ENCODE measurements at places on chromosomes 1 and 21.

DNA sequence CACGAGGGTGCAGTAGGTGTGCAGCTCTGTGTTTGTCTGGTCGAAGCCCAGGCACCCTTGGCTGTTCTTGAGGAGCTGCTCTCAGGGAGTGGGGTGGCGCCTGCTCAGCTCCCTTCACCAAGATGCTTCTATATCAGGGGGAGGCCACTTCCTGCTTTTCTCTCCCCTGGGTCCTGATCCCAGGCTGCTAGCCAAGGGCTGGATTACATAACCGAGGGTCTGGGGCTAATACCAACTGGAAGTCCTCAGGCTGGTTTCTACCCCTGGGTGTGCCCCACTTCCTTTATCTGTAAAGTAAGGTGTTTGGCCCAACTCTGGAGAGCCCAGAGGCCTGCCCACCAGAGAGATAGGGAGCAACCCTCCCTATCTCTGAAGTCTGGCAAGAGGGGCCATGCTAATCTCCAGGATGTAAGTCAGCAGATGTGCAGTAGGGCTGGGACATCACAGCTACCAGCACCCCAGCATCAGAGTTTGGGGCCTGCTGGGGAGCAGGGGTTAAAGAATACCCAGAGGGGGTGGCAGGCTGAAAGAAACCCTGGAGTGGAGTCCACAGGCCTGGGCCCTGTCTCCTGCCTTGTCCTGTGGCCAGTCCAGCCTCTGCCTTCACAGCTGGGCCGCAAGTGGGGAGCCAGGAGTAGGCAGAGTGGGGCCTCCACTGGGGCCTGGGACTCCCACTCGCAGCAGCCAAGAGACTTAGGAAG lies 2.1 kb downstream of the SELENBP1 start:
- DNase-seq, result no peak

GRCh38 chr1:171984262-171984661 lies 143.0 kb downstream of the DNM3 start:
- DNase-seq, result no peak

GRCh38 chr1:7223334-7224080 lies 438.3 kb downstream of the CAMTA1 start:
- DNase-seq, result no peak

DNA sequence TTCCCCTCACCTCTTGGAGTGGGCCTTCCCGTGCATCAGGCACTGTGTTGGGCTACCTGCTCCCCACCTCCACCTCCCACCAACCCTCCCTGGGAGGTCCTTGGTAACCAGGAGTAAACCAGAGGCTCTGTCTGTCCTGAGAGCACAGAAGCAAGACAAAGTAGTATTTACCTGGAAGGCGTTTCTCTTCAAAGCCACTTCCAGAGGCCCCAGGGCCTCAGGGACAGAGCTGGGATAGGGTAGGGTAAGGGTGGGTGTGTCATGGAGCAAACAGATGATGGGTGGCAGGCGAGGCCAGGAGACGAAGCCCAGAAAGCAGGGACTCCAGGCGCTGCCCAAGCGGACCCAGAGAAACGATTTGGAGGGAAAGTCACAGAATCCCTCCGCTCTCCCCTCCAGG lies 77.2 kb upstream of the TARDBP start:
- DNase-seq, result no peak

- no peak for DNase-seq
Observed at GRCh38 chr1:218983848-218984247, 189.8 kb upstream of the LYPLAL1 start.

- DNase-seq, result no peak
Observed at GRCh38 chr21:35319684-35320283, 270.7 kb upstream of the RUNX1 start.

GRCh38 chr21:46196733-46197132 lies 12.5 kb upstream of the SPATC1L start:
- no peak for DNase-seq

- DNase-seq, result no peak
Observed at GRCh38 chr1:11654939-11655808, 497 bp downstream of the FBXO44 start.

DNA sequence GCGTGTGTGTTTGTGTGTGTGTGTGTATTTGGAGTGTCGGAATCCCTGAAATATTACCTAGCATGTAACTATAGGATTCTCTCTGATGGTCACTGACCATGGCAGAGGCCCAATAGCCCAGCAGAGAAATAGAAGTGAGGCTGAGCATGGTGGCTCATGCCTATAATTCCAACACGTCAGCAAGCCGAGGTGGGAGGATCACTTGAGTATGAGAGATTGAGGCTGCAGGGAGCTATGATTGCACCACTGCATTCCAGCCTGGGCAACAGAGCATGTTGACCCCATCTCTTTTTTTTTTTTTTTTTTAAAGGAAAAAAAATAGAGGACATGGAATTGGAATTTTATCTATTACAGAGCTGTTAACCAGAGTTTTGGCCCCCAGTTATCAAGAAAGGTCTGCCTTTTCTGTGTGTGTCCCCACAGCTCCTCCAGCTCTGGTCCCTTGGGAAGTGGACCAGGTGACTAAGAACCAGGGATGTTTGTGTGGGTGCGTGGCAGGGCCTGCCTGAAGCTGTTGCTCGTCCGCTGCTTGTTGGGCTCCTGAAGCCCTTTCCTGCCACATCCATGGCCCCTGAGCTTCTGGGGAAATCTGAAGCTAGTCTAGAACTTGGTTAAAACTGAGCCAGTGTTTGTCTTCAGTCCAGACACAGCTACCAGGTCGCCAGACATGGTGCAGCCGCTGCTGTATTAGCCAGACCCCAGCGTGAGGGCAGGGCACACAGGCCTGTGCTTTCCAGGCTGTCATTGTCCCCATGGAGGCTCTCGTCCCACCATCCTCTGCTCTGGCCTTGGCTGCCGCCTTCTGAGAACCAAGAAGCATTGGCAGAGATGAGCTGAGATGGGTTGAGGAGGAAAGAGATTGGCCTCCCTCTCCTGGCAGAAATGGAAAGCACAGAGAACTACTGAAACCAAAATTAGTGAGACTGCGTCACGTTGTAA lies 25.5 kb downstream of the CAPN9 start:
- DNase-seq, result no peak

DNA sequence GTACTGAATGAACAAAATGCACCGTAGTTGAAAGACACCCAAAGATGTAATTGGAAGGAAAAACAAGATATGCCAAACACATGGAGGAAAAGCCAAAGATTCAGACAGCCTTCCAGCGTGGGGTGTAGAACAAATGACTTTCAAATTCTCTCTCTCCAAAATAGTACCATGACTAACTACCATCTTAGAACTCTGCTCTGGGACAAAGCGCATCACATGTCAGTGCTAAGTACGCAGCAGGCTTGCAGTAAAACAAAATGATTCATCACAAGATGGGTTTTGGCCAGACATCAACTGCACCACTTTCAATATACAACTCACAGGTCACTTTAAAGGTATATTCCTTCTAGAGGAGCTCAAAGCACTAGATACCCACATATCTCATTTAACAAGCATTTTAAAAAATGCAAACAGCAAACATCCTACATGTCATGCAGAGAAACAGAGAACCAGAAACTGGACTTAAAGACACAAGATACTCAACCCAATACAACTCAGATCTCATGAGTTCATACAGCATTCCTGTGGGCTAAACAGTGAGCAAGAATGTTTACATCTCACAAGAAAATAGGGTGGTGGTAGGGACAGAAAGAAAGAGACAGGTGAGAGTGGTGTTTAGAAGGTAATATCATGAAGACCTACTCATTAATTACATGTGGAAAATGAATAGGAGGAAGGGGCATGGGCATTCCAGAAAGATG lies 75.7 kb downstream of the BCAR3 start:
- DNase-seq, result no peak

- no peak for DNase-seq
Observed at GRCh38 chr1:208880433-208881100, 636.4 kb upstream of the PLXNA2 start.

- DNase-seq, result no peak
Observed at GRCh38 chr1:76190749-76191424, 116.3 kb downstream of the ST6GALNAC3 start.

All from activated effector memory CD4-positive, alpha-beta T cell treated with anti-CD3 and anti-CD28 coated beads, Interleukin-2, amount 50 U/mL, for 16 hours (primary cell).